ENCODE measurements at places on chromosomes 1 and 21.

GRCh38 chr1:216458812-216459211, 35.6 kb upstream of the USH2A start:
- DNase-seq, result no peak

DNA sequence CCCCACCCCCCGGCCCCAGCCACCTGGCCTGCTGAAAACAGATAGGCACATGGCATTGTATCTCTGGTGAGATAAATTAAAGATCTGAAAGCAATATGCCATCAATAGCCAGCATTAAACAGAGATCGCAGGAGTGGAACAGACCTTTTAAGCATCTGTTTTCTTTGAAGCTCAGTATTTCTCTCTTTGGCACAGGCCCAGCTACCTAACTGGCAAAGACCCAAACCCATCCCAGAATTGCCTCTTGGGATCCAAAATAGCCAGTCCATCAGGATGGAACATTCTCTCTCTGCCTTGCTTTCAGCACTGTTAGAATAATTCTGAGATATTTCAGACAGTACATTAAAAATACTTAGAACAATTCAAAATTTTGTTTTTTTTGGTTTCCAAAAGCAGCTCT, 46.0 kb downstream of the KCNJ6 start:
- no peak for DNase-seq

DNA sequence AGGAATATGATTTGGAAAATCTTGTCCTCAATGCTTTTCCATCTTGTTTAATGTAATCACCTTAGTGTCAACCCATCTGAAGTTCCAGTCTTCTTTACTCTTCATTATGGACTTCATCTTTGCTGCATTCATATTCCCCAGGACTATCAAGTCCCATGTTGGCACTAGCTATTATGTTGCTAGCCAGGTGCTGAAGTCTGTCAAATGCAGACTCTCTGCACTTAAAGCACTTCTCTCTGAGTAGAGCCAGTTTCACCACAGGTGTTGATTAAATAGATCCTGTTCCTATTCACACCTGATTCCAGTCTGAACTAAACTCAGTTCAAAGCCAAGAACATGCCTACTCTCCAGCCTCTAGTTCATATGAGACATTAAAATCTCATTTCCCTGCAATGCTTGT, 75.0 kb upstream of the PKN2 start:
- DNase-seq, result no peak

- peak; percentile 75 for DNase-seq
Measured at GRCh38 chr1:205484985-205485967, 19.2 kb upstream of the CDK18 start.

DNA sequence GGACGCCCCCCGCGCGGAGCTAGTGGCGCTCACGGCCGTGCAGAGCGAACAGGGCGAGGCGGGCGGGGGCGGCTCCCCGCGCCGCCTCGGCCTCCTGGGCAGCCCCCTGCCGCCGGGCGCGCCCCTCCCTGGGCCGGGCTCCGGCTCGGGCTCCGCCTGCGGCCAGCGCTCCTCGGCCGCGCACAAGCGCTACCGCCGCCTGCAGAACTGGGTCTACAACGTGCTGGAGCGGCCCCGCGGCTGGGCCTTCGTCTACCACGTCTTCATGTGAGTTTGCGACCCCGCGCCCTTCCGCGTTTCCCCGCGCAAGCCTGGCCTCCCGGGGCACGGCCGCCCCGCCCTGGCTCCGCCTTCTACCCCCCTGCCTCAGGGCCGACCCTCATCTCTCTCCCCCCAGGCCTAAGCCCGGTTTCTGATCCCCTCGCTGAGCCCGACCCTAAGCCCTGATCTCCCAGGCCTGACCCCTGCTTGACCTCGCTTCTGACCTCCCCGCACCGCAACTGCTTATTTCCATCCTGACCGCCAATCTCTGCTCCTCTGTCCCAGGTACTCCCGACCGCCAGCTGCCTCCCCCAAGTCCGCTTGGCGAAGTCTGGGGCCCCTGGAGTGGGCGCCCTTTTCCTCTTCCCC, 669 bp downstream of the KCNQ4 start:
- DNase-seq, result no peak

- DNase-seq, result no peak
Measured at GRCh38 chr1:171869097-171869496, 27.8 kb downstream of the DNM3 start.

- no peak for DNase-seq
Measured at GRCh38 chr1:31135973-31136600, 70.6 kb upstream of the PUM1 start.

DNA sequence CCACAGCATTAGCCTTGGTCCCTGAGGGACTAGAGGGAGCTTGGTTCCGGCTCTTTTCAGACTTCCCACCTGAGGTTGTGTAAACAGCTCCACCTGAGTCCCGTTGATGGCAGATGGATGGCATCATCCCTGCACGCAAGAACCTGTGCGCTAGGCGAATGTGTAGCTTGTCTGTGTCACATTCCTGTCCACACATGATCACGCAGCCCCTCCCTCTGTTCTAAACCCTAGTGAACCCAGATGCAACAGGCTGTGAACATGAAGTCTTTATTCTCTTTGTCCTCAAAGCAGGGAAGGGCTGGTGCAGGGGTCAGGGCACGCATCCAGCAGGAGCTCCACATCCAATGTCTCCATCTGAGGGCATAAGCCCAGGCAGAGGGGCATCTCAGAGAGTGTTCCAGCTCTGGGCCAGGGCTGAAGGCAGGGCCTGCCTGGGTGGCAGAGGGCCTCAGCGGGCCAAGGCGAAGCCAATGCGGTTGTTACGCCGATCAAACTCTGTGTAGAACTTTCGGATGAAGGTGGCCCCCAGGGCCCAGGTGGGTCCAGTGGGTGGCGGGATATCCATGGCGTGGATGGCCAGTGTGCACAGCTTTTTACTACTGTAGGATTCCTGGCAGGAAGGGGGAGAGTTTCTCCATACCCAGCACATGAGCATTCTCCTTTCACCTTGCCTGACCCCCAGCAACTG, 2.9 kb upstream of the ETNK2 start:
- no peak for DNase-seq

DNA sequence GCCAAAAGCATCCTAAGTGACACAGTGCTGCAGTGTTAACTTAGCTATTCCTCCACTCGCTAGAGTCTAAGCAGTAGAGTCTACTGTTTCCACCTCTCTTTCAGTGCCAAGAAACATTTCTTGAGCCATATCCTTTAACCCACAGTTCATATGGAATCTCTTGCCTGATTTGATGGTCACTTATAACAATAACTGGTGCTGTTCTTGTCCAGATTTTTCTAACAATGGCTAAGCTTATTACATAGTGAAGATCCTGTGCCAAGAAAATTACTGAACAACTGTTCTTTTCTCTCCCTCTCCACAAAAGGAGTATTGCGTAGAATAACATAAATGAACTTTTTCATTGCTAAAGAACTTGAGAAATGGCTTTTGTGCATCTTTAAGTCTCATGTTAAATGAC, 121.3 kb downstream of the CDC7 start:
- DNase-seq, result peak; percentile 38

DNA sequence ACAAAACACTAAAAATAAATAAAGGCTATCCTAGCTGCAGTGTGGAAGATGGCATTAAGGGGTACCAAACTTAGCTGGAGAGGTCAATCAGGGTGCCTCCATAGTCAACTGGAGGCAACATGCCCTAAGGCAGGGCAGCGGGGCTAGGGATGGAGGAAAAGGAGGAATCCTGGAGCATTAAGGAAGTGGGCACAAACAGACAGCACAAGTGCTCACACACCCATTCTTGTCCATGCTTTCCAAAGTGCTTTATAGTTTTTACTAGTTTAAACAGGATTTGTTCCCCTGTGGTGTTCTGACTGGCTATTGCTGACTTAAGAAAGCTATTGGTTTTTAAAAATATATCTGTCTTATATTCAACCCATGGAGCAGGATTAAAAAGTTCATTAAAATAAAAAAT, 33.3 kb downstream of the TCEANC2 start:
- no peak for DNase-seq
